Left renal cortex interstitium (tissue), 4 donors: ENCODE measurements at places on chromosomes 4 and X. TPM values are rescaled to one million over a fixed set of nuclear protein-coding genes. Genes with fewer than 3 reads are reported as not detected.

Gene TSPAN6
- 162 TPM for polyA plus RNA-seq

Gene SSX2B
- polyA plus RNA-seq: 0.09 TPM

Gene ZCCHC12
- 1.3 TPM for polyA plus RNA-seq

Gene FAM47E
- 6.0 TPM for polyA plus RNA-seq

Gene NR3C2
- 15.6 TPM for polyA plus RNA-seq

Gene PABPC5
- 6.3 TPM for polyA plus RNA-seq

Gene AKAP14
- polyA plus RNA-seq: 0.49 TPM

Gene GYPB
- 6.6 TPM for polyA plus RNA-seq

Gene C1QTNF7
- polyA plus RNA-seq: 22.5 TPM

Gene VSIG1
- polyA plus RNA-seq: 0.99 TPM
